ENCODE measurements at places on chromosomes 7 and 10.

DNA sequence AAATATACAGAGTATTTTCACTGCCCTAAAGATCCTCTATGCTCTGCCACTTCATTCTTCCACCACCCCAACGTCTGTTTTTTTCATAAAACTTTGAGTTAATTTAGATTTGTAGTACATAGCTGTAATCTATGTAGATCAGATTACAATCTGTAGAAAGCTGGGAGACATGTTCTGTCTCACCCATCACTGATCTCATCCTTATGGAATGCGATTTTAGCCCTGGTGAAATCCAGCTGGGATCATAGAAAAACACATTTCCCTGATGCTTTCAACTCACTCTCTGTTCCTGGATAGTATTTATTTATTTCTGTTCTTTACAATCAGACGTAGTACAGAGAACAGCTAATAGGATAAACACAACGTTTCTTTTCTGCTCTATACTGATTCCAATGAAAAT is 521.0 kb downstream of the KIF20B start:
- peak; percentile 17 for DNase-seq

DNA sequence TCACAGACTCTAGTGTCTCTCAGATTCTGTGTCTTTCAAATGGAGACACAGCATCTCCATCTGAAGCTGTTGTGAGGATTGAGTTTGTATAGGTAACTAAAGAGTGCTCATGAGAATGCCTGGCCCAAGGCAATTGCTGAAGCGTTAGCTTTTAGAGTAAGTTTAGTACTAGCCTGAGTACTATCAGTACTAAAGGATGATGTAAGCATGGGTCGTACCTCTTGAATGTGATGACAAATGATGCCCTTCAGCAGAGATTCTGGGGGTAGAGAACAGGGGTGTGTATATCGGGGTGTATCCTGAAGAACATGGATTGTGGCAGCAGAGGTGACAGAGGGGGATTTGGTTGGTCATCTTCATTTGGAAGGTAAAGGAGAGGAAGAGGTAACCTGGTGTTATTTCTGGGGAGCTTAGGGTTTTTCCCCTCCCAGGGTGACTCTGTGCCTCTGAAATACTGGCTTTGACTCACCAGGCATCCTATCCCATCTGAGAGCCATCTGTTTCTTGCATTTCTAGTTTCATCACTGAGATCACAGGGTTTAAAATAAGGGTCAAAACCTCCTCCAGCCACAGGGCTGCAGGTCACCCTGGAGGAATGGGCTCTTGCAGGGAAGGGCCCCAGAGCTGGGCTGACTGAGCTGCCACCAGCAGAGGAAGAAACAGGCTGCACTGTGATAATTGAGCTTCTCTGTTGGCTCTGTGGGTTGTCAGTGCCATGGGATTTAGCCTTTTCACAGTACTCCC is 756.0 kb downstream of the KCNMA1 start:
- DNase-seq = no peak

DNA sequence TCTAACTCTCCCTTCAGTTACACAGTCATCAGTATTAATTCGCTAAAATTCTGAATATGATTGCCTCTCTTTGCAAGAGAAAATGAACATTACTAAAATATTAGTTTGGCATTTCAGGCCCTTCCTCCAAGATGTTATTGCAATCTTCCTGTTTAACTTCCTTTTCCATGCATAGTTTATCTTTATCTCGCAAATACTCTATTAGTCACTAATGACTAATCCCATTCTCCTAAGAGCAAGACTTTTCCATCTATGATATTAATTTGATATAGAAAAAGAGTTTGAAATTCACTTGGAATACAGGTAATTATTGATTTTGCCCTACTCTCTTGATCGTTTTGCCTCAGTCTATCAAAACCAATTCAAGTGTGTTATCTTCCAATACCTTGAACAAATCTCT is 41.8 kb upstream of the SEMA3A start:
- DNase-seq = no peak

DNA sequence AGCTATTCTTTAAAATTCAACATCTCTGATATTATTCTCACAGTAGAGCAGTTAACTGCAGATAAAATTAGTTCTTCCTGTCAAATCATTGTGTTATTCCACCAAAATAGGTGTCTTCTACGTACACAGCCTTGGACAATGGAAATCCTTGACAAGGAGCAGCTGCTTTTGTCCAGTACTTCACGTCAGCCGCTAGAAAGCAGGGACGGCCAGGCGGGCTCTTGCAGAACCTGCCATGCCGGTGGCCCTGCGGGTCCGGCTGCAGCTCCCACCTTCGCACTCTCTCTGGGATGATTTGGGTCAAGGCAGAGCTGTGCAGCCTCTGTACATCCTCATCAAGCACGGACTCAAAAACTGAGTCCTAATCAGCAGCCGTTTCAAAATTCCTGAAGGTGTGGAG is 2.2 kb upstream of the FOXI2 start:
- DNase-seq = no peak

- no peak for DNase-seq
Observed at GRCh38 chr7:52961084-52961483, 74.3 kb upstream of the POM121L12 start.

- no peak for DNase-seq
Observed at GRCh38 chr7:82975811-82976468, 186.7 kb downstream of the PCLO start.

DNA sequence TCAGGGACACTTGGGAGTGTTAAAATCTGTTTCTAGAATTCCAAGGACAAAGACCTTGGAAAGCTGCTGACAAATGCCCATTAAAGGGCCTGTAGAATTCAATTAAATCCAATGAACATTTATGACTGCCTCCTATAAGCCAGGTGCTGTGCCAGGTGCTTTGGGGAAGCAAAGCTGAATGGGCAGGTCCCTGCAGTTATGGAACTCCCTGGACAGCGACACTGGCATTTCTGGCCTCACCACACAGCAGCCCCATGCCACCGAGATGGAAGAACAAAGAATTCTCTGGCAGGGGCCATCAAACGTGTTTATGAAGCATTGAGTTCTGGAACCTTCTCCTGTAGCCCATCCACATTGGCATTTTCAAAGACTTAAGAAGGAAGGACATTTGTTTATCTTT is 45.6 kb upstream of the LOXL4 start:
- DNase-seq = no peak

Measured in urinary bladder (tissue), 4 donors.